ENCODE measurements at places on chromosomes 4 and X. TPM values are rescaled to one million over a fixed set of nuclear protein-coding genes. Genes with fewer than 3 reads are reported as not detected.

DNA sequence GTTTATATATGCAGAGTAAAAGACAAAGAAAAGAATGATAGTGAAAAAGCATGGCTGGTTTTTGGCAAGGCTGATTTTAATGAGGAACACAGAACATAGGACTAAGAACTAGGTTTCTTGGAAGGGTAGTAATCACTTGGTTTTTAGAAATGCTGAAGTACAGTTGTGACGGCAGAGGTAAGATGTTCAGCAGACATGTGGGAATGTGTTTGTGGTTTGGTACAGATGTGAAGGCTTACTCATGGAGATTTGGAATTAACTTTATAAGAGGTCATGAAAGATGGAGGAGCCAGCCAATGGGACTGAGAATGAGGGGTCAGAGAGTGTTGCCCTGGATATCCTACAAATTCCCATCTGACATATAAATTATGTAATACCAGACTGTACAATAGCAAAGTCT, 243.6 kb downstream of the NPFFR2 start:
- H3K27ac ChIP-seq: no peak overlapping the region
- H3K36me3 ChIP-seq: no peaks in the 10 kb centered on the region
- DNase-seq: no peak
- H3K27me3 ChIP-seq: no peaks in the 10 kb centered on the region
- no peak overlapping the region for H3K4me3 ChIP-seq

ARMCX6 gene
- total RNA-seq: 71.2 TPM

DNA sequence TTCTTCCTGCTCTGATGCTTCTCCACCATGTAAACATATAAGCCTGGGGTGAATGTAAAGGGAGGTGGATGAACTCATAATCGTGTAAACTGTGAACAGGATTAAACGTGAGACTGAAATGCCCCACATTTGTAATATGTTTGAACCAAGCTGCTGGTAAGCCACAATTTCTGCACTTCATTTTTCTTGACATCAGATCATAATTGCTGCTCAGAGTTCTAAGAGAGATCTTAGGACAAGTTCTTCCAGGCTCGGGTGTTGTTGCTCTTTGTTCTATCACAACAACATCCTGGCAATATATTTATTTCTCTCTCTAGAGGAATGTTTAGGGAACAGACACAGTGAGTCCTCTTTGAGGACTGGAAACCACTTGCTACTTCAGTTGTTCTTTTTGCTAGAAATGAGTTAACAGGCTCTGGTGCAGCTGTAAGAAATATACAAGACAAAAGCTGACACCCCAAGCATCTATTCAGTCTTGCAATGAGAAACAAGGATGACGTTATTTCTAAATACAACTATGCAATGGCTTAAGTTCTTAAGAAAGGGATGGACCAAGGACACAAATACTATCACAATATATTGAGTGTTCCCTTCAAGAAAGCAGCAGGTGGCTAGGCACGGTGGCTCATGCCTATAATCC, 59.6 kb downstream of the LNX1 start:
- no peak overlapping the region for H3K4me3 ChIP-seq
- H3K36me3 ChIP-seq: no peaks in the 10 kb centered on the region
- H3K27me3 ChIP-seq: no peaks in the 10 kb centered on the region
- DNase-seq: no peak

- peak; percentile 30 for DNase-seq
- H3K4me3 ChIP-seq: no peak overlapping the region
- no peak overlapping the region for H3K27ac ChIP-seq
- H3K36me3 ChIP-seq: no peaks in the 10 kb centered on the region
Observed at GRCh38 chrX:2374086-2374485, 126.7 kb downstream of the DHRSX start.

- H3K27me3 ChIP-seq: no peaks in the 10 kb centered on the region
- no peak overlapping the region for H3K27ac ChIP-seq
- no peaks in the 10 kb centered on the region for H3K4me1 ChIP-seq
- DNase-seq: no peak
- no peak overlapping the region for H3K4me3 ChIP-seq
- H3K36me3 ChIP-seq: no peaks in the 10 kb centered on the region
Observed at GRCh38 chr4:10197952-10198351, 81.4 kb upstream of the WDR1 start.

IL2 gene
- total RNA-seq: not detected

SOWAHB gene
- 6.8 TPM for total RNA-seq

- no peaks in the 10 kb centered on the region for H3K27me3 ChIP-seq
- no peak for DNase-seq
- H3K4me3 ChIP-seq: no peak overlapping the region
- H3K27ac ChIP-seq: no peak overlapping the region
- H3K36me3 ChIP-seq: peaks cover 7% of the 10 kb centered on the region
Observed at GRCh38 chr4:17846266-17846665, 35.5 kb downstream of the NCAPG start.

DNA sequence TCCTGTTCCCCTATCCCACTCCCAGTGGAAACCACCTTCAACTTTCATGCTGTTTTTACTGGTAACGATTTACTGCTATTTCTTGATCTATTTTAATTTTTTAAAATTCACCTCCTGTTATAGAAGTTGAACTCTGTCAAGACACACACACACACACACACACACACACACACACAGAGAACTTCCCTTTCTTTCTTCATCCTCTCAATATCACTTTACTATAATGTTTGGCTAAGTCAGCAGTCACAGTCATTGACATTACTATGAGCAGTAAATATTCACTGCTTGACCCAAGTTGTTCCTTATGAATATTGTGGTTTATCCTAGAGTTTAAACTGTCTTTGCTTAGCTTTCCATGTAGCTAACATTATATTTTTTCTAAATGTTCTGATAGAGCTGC, 24.0 kb upstream of the SGMS2 start:
- DNase-seq: no peak
- peaks cover 5% of the 10 kb centered on the region for H3K4me1 ChIP-seq
- no peaks in the 10 kb centered on the region for H3K36me3 ChIP-seq
- no peak overlapping the region for H3K4me3 ChIP-seq
- H3K27me3 ChIP-seq: peaks cover 12% of the 10 kb centered on the region

CT45A2 gene
- not detected for total RNA-seq

DNA sequence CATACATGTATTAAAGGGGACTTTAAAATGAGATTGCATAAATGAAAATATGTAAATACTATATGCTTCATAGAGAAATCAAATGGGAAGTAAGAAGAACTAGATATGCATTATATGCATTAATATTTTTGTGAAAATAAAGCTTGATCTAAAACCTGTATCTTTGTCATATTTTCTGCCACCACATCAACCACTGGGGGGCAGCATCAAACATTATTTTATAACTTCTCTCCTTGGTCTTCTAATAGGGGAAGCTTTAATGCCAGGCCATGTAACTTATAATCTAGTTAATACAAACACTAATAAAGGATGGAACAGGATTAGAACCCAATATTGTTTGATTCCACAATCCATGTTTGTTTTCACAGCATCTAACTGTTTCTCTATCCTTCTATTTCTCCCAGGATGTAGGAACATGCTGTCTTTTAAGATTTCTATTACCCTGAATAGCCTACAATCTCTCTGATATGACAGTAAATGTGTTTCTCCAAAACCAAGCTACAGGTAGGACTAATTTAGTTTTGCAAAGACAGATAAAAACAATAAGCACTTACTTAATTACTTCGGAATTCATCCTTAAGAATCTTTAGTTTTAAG, 10.0 kb downstream of the QRFPR start:
- H3K4me3 ChIP-seq: no peak overlapping the region
- no peaks in the 10 kb centered on the region for H3K27me3 ChIP-seq
- DNase-seq: no peak
- H3K4me1 ChIP-seq: no peaks in the 10 kb centered on the region

DNA sequence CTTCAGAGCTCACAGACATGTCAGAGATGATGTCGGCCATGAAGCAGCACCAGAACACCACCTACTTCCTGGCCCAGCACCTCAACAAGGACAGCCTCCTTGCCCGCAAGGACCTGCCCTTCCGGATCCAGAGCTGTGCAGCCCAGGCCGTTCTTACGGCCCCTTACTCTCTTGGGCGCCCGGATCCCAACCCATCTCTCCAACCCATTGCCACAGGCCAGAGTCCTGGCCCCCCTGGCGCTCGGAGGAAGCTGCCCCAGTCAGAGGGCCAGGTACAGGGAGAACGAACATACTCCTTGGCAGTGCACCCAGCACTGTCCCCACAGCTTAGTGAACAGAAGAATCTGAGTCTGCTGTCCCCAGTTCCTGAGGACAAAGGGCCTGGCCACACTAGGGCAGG, 27.9 kb upstream of the PRPS1 start:
- H3K27me3 ChIP-seq: no peaks in the 10 kb centered on the region
- no peaks in the 10 kb centered on the region for H3K36me3 ChIP-seq
- no peaks in the 10 kb centered on the region for H3K4me1 ChIP-seq
- DNase-seq: no peak
- no peak overlapping the region for H3K4me3 ChIP-seq

- peaks cover 7% of the 10 kb centered on the region for H3K4me1 ChIP-seq
- H3K27ac ChIP-seq: peak overlapping the region; percentile 63
Observed at GRCh38 chr4:157115613-157116335, 39.8 kb downstream of the GLRB start.

DNA sequence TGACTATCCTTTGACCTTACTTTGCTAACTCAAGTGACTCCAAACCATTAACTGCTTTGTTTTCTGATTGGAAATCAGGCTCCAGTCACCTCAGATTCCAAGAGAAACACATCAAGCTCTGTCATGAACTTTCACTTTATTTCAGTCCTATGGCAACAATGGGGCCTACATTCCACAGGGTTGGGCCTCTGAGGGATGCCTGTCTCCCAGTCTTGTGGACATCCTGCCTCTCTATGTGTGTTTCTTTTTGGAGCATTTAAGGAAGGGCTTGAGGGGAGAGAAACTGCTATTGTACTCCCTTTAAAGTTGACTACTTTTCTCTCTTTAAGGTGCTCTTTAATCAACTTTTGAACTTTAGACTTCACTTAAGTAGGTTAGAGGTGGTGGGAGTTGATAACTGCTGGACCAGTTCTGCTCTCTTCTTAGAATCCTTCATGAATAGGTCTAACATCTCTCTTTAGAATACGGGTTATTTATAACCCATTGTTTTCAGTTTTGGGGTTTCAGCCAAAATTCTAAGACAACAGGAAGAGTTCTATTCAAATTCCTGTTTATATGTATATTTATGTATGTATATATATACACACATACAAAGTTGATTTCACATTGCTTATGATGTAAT, 274.3 kb upstream of the NR3C2 start:
- H3K27ac ChIP-seq: no peak overlapping the region
- no peak for DNase-seq
- H3K4me3 ChIP-seq: no peak overlapping the region
- H3K4me1 ChIP-seq: no peaks in the 10 kb centered on the region

Measured in astrocyte (in vitro differentiated cells and primary cell).